ENCODE measurements at places on chromosomes 12 and 14.

DNA sequence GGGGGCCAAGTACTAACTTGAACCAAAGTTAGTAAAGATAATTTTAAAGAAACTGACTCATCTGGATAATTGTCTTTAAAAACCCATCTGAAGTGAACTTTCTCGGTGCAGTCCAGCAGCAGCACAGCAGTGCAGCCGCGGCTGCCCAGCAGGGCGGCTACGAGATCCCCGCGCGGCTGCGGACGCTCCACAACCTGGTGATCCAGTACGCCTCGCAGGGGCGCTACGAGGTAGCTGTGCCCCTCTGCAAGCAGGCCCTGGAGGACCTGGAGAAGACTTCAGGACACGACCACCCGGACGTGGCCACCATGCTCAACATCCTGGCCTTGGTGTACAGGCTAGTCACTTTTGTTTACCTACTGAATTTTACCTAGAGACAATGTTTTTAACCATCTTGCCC lies 33.6 kb downstream of the KLC1 start:
- DNase-seq = no peak

GRCh38 chr12:107602446-107602845 lies 83.2 kb upstream of the PWP1 start:
- DNase-seq = no peak

DNA sequence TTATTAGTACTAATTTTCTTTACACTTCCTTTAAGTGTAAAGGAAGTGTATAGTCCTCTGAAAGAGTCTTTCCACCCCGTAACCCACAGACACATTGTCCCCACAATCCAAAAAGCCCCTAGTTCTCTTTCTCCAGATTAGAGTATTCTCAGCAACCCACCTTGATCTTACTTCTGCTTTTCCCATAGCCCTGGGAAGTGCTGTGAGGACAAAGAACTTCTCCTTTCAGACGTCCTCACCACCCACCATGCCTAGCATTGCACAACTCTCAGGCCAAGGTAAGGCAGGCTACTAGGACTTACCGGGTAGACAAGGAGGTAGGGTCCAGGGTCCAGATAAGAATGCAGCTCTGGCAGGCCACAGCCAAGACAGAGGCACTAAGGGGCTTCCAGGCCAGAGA lies 7.4 kb downstream of the AAAS start:
- DNase-seq = no peak

- no peak for DNase-seq
Observed at GRCh38 chr14:86462193-86462753, 932.3 kb downstream of the FLRT2 start.

DNA sequence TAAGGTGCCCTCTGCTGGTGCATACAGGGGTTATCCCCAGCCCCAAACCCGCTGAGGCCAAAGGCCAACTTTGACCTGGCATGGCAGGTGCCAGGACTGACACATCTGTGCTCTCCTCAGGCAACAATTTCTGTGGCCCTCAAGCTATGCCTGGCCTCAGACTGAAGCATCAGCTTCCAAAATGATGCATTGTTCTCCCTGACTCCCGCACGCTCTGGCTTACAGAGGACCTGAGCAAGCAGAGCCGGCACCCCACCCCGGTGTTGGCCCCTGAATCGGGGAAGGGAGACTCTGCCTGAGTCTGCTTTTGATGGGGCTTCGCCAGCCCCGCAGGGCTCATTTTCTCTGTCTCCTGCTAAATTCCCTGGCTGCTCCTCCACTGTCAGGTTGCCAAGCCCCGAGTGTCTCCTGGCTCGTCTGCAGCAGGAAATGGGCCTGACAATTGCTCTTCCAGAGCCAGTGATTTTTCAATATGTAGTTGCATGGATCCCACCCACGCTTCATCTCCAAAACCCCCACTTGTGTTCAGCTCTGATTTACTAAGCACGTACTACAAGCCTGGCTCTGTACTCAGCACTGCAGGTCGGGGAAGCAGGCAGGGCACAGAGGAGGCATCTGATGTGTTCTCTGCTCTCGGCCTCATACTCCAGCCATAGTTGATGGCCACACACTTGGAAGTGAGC lies 126.1 kb downstream of the SLC38A6 start:
- no peak for DNase-seq

GRCh38 chr14:60485598-60486251 lies at the start of gene C14orf39:
Gene C14orf39 (minus strand): TSS chr14:60486063. CDS start chr14:60485078, 985 bp downstream.
- no peak for DNase-seq

GRCh38 chr12:57239587-57240065 lies 10.1 kb downstream of the SHMT2 start:
- no peak for DNase-seq

DNA sequence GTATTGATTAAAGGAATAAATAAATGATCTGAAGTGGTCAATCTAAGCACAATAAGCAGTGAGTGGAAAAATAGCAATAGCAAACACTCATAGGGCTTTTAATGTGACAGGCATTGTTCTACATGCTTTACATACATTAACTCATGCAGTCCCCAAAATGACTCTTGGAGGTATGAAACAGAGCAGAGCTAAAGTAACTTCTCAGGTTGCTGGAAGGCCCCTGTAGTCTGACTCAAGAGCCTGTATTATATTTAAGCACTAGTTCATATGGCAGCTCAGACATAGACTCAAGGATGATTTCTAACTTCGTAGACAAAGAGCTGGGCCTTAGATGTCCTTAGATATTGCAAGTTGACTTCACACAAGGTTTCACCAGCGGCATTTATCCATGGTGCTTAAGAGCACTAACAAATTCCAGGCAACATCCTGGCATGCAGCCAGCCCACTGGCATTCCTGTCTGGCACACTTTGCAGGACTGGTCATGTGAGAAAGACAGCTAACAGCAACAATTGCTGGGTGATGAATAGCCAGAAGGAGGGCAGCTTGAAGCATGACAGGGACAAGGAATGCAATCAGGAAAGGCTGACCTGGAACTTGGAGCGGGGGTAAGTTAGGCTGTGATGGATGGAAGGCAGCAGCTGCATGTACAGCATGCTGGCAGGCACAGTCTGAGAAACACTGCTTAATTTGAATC lies 22.9 kb upstream of the KTN1 start:
- peak; percentile 84 for DNase-seq

DNA sequence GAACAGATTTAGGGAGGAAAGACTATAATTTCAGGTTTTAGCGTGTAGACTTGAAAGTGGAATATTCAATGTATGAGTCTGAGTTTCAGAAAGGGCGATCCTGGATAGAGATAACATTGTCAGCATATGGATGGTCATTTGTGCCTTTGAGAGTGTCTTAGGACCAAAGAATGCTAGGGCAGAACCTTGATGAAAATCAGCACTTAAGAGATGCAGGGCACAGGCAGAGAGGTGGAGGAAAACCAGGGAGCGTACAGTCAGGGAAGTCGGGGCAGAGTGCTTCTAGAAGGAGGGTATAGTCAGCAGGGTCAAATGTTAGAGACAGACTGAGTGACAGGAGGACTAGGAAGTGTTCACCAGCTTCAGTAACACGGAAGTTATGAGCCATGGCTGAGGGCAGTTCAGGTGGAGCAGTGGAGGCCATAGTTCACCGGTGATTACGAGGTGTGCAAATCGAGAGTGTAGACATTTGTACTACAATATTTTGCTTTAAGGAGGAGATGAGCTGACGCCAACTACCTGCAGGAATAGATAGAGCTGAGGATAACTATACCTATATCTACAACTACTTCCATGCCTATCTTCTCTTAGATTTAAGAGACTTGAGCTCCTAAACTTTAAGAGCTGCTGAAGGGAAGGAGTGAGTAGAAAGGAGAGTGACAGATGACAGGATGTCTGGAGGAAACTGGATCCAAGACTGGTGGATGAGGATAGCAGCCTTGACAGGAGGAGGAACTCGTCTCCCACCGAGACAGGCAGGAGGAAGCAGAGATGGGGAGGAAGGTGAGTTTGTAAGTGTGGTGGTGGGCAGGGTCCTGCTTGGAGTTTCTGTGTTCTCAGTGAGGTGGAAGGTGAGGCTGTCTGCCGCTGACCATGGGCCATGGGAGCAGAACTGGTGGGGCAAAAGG lies 6.5 kb downstream of the CBLN3 start:
- DNase-seq = no peak

GRCh38 chr12:112537710-112538396 lies 119.1 kb downstream of the PTPN11 start:
- no peak for DNase-seq

DNA sequence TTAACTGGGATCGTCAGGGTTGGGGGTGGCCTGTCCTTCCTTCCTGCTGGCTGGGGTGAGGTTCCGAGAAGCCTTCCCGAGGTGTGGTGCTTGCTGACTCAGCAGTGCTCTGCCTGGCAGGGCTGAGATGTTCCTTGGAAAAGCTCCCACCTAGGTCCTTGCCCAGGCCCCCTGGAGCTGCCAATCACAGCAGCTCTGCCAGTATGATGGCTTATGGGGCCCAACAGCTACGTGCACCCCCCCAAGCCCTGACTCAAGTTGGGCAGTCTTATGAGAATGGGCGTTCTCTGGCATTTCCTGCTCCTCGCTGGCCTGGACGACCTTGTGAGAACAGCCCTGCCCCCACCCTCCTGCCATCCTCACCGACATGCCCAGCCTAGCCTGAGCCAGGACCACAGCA lies 292.2 kb upstream of the CRY1 start:
- no peak for DNase-seq

GRCh38 chr14:73843296-73843695 lies 8.3 kb upstream of the PTGR2 start:
- DNase-seq = no peak

DNA sequence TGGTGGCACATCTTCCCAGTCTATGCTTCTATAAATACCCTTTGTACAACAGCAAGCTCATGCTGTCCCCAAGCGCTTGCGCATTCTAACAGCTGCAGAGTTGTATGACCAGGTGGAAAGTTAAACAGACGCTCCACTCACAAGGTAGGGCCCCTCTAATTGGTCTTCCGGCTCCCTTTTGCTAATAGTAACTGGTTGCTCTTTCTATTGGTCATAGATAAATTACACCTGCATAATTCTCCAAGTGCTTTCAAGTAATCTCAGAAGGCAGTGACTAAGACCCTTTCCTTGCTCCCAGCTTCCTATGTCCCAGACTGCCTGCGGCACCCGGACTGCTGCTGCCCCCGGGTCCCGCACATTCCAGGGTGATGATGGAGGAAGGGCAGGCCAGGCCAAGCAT lies 6.1 kb upstream of the TSPAN9 start:
- DNase-seq = no peak

GRCh38 chr14:100891501-100892445 lies 11.7 kb downstream of the RTL1 start:
- no peak for DNase-seq

DNA sequence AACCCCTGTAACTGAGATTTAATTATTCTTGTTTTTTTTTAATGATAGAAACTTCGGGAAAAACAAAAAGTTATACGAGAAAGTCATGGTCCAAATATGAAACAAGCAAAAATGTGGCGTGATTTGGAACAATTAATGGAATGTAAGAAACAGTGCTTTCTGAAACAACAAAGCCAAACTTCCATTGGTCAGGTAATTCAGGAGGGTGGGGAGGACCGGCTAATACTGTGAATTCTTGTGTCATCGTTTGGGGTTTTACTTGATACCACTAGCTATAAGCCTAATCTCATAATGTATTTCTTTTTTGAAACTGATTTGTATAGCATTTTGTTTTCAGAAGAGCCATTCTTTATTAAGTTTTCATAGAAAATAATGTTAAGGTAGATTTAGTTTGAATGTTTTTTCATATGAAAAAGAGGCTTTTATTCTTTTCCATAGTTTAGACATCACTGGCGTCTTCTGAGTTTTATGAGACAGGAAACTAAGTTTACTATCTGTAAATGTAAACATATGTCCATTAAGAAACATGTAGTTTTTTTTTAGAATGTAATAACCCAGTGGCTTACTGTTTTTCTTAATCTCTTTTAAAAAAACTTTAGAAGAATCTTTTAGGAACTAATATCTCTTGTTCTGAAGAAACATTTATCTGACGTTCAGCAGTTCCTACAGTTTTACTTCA lies 62.9 kb upstream of the ATP2A2 start:
- no peak for DNase-seq

GRCh38 chr12:113852695-113853490 lies 113.2 kb downstream of the RBM19 start:
- DNase-seq = peak; percentile 51

GRCh38 chr14:101826351-101826750 lies 64.8 kb downstream of the PPP2R5C start:
- DNase-seq = no peak

DNA sequence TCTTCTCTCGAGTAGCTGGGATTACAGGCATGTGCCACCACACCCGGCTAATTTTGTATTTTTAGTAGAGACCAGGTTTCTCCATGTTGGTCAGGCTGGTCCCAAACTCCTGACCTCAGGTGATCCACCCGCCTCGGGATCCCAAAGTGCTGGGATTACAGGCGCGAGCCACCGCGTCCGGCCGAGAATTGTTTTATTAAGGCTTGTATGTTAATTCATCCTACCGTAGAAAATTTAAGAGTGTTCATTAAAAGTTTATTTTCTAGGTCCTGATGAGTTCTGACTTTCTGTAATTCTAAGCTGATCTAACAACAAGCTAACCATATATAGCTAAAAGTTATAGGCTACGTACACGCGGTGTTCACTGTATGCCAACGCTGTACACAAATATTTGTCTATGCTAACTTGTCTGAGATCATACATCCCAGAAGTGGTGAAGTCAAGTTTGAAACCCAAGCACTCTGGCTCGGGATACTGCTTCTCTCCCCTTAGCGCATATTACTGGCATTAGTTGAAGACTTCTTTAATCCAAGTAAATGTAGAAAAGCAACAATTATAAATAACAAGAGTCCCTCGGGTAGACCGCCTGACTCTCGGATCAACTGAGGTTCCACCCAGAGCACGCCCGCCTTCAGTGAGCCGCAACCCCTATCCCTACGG lies 570 bp upstream of the MRPS35 start:
- DNase-seq = peak; percentile 19

DNA sequence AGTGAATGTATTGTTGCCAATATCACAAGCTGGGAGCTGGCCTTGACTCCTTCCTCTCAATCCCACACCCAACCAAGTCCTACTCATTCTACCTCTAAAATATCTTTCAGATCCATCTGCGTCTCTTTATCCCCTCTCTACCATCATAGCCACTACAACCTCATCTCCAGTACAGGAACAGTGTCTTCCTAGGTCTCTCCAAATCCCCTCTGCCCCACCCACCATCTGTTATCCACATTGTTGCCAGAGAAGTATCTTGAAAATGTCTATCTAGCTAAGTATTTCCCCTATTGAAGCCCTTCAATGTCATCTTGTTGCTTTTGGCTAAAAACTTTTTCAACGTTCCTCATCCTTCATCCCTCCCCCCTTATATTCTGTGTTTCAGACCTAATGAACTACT lies 244.7 kb downstream of the C12orf75 start:
- DNase-seq = no peak

- no peak for DNase-seq
Observed at GRCh38 chr12:76035045-76035444, 3.5 kb upstream of the PHLDA1 start.

All from NCI-H1105 (cell line).